ENCODE measurements at places on chromosomes 3 and 15. TPM values are rescaled to one million over a fixed set of nuclear protein-coding genes. Genes with fewer than 3 reads are reported as not detected.

Gene TRPM1
- not detected for total RNA-seq

Gene SNUPN
- 31.4 TPM for total RNA-seq

Gene PLAAT1
- not detected for total RNA-seq

Gene SGO1
- 0.17 TPM for total RNA-seq

Gene NR1I2
- under 0.01 TPM for total RNA-seq

Gene DYNC1LI1
- 30.4 TPM for total RNA-seq

Gene CHRM5
- total RNA-seq: under 0.01 TPM

Gene SLC2A2
- not detected for total RNA-seq

Gene VEPH1
- total RNA-seq: 24.0 TPM

Gene AGBL1
- total RNA-seq: not detected

Gene RASA2
- 5.1 TPM for total RNA-seq

Gene GOLGA6L7
- total RNA-seq: not detected

Gene DNAJB8
- not detected for total RNA-seq

Gene TTLL13
- 0.16 TPM for total RNA-seq

Gene CYP1A2
- total RNA-seq: not detected

Gene CEP152
- 8.8 TPM for total RNA-seq

Gene RARRES1
- total RNA-seq: 174 TPM

Gene LTF
- not detected for total RNA-seq

Gene TMEM212
- not detected for total RNA-seq

Gene NR2E3
- 0.09 TPM for total RNA-seq

Gene CDHR4
- 0.43 TPM for total RNA-seq

Gene ATG3
- 69.5 TPM for total RNA-seq

Gene HYAL3
- 3.9 TPM for total RNA-seq

Gene SACM1L
- 32.4 TPM for total RNA-seq

Gene ZKSCAN7
- total RNA-seq: 6.2 TPM

Gene C3orf85
- total RNA-seq: not detected

Gene WDR93
- 0.16 TPM for total RNA-seq

Gene BFSP2
- not detected for total RNA-seq

Gene CCDC39
- total RNA-seq: 0.52 TPM

Gene SENP5
- total RNA-seq: 28.7 TPM

Gene ADAMTSL3
- total RNA-seq: 0.32 TPM

Gene CIDEC
- not detected for total RNA-seq

Gene GOLGA8A
- total RNA-seq: 13.2 TPM

Gene HEMK1
- 8.7 TPM for total RNA-seq

Gene LRRC2
- total RNA-seq: under 0.01 TPM

Gene TRIM42
- not detected for total RNA-seq

Gene ATP13A5
- total RNA-seq: not detected

Gene AHSG
- total RNA-seq: not detected

Gene LRRIQ4
- not detected for total RNA-seq

Gene IGDCC3
- not detected for total RNA-seq

Gene FAM81A
- total RNA-seq: under 0.01 TPM

Gene ADGRG7
- not detected for total RNA-seq
